ENCODE measurements at places on chromosomes 1 and 21. TPM values are rescaled to one million over a fixed set of nuclear protein-coding genes. Genes with fewer than 3 reads are reported as not detected.

ASPM gene
- total RNA-seq: 21.4 TPM

OR2T29 gene
- total RNA-seq: not detected

ETV3L gene
- total RNA-seq: not detected

TGFBR3 gene
- total RNA-seq: 26.5 TPM

NPHS2 gene
- total RNA-seq: not detected

ADAMTS5 gene
- total RNA-seq: 9.6 TPM

LINGO4 gene
- total RNA-seq: not detected

TRIM67 gene
- not detected for total RNA-seq

KCNA2 gene
- total RNA-seq: not detected

CYP4B1 gene
- total RNA-seq: not detected

HAO2 gene
- not detected for total RNA-seq

CADM3 gene
- total RNA-seq: not detected

LCE3D gene
- not detected for total RNA-seq

OR14K1 gene
- total RNA-seq: not detected

RCAN1 gene
- 65.9 TPM for total RNA-seq

TRAF3IP3 gene
- total RNA-seq: not detected

A3GALT2 gene
- not detected for total RNA-seq

GSTM2 gene
- 27.7 TPM for total RNA-seq

LCE2A gene
- 9.9 TPM for total RNA-seq

OPTC gene
- total RNA-seq: not detected

NBPF19 gene
- total RNA-seq: 7.7 TPM

Measured in GM23248 (cell line).